ENCODE measurements at places on chromosomes 11 and 22. TPM values are rescaled to one million over a fixed set of nuclear protein-coding genes. Genes with fewer than 3 reads are reported as not detected.

CCDC81 gene
- total RNA-seq = 2.0 TPM

PNPLA5 gene
- total RNA-seq = not detected

RAB30 gene
- 25.7 TPM for total RNA-seq

SLC1A2 gene
- total RNA-seq = 0.78 TPM

SLN gene
- not detected for total RNA-seq

GRIA4 gene
- total RNA-seq = not detected

LGR4 gene
- total RNA-seq = 48.6 TPM

OR56A1 gene
- total RNA-seq = not detected

DHCR7 gene
- 17.6 TPM for total RNA-seq

SLC7A4 gene
- 1.2 TPM for total RNA-seq

CKAP5 gene
- total RNA-seq = 37.1 TPM

DNA sequence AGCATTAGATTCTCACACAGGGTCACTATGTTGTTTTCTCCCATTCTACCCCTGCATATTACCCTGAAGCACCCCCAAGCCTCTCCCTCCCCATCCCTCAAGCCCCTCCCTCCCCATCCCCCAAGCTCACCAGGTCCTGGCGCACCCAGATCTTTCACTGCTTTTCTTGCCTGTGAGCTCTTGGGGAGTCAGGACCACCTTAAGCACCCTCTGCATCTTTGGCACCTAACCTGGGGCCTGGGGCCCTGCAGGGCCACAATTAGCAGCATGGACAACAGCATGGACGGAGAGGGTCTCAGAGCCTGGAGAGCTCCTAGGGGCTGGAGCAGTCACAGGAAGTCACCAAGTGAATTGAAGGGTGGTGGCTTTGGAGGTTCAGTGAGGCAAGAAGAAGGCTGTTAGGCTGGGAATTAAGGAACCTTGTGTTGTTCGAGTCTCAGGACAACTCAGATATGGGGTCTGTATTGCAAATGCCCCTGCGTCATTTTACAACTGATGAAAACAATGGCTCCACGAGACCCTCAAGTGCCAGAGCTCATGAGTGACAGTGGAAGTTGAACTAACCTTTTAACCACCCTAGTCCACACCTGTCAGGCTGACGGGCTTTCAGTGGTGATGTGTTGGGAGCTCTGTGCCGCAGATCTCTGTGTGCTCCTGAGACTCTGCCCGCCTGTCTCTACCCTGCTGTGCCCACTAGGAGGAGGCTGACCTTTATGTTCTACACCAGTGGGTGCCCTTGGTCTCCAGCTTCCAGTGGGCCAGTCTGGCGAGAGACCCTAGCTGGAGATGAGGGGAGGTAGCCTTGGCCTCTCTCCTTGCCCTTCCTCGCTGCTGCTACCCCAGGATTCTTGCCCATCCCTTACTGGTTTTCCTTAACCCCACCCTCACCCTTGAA lies 111.3 kb upstream of the OR4B1 start:
- no peak for DNase-seq

DNA sequence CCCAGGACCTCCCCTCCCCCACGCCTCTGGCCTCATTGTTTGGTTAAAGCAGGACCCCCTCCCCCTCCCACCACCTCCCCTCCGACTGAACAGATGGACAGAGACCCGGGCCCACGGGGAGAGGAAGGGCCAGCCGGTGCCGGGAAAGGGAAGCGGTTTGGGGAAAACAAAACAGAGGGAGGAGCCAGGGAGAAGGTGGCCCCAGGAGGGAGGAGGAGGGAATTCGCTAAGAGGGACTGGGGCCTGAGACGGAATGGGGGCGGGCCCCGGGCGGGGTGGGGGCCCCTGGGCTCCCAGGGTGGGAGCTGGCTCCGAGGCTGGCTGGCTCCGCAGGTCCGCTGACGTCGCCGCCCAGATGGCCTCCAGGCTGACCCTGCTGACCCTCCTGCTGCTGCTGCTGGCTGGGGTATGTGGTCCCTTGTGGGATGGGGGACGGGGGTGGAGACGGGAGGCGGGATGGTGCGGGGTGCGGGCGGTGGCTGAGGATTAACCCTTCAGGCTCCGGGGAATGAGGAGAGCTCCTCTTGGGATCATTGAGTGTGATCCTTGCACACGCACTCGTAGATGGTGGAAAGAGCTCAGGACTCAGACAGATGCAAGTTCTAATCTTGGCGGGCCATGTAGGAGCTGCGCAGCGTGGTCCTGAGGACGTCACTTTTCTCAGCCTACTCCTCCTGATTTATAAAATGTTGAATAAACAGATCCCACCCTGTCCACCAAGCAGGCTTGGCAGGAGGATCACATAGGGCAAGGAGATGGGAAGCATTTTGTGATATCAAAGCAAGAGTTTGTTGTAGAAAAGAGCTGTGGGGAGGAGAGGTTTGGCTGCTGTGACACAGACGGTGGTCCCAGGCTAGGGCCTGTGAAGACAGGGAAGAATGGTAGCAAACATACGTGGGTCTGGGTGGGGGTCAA lies 688 bp downstream of the SERPING1 start:
- DNase-seq = peak; percentile 25

DNA sequence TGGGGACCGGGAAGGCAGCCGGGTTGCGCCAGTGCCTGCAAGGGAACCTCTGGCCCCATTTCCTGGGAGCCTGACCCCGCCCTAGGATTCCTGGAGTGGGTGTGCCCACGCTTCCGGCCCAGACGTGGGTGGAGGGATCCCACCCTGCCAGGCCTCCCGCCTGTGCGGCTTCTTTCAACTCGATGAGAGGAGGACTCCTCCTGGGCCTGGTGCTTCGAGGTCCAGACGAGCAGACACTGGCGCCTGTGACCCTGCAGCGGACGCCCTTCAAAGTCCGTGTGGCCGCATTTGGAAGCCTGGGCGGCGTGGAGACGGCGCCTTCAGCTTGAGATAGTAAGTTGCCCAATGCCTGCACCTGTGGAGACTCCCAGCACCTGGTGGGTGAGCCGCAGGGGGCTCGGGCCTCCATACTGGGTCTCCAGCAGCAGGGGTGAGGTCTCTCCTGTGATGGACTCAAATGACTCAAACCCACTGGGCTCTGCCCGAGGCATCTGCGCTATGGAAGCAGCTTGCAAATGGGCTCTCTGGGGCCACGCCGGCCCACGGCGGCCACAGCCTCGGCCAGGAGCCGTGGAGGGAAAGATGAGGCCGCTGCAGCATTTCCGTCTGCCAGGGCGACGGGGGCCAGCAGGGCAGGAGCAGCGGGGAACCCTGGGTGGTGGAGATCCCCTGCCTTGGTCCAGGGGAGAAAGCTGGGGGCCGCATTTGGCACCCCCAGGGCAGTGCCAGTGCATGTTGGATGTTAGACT lies 64.3 kb upstream of the PPARA start:
- DNase-seq = no peak

DNA sequence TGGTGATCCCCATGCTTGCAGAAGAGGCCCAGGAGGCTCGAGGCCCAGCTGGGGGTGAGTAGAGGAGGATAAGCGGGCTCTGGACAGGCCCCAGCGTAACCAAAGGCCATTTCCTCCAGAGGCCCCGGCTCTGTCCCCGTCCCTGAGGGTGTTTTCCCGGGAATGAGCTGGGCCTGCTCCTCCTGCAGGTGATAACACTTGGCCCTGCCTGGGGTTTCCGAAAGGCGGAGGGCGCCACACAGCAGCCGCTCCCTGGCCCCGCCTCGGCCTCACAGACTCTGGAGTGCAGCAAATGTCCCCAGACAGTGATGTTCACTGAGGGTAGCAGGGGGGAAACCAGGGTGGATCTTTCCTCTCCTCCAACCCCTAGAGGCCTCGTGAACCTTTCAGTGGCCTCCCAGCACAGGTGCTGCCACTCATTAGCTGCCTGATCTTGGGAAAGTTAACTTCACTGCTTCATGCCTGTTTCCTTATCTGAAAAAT lies 10.5 kb upstream of the MGAT3 start:
- no peak for DNase-seq

- DNase-seq = peak; percentile 6
Observed at GRCh38 chr11:4539603-4540219, 5.3 kb upstream of the OR52M1 start.

- no peak for DNase-seq
Observed at GRCh38 chr11:11691296-11692151, 69.7 kb upstream of the GALNT18 start.

DNA sequence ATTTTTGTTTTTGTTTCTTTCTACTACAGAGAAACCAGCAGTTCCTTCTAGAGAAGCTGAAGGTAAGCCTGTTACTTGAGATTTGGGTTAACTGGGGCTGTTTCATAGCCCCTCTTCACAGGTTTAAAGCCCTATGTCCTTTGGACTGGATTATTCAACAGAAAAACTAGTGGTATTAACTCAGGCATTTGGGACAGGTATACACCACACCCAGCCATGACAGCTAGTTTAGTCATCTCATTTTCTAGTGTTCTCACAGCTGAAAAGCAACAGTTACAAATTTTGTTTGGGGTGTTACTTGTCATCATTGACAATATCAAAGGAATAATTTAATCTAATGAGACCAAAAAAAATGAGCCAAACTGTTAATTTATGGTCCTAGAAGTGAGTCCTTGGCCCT lies 14.0 kb downstream of the LAYN start:
- DNase-seq = no peak

GRCh38 chr22:30941363-30941740 lies 27.2 kb downstream of the MORC2 start:
- no peak for DNase-seq

DNA sequence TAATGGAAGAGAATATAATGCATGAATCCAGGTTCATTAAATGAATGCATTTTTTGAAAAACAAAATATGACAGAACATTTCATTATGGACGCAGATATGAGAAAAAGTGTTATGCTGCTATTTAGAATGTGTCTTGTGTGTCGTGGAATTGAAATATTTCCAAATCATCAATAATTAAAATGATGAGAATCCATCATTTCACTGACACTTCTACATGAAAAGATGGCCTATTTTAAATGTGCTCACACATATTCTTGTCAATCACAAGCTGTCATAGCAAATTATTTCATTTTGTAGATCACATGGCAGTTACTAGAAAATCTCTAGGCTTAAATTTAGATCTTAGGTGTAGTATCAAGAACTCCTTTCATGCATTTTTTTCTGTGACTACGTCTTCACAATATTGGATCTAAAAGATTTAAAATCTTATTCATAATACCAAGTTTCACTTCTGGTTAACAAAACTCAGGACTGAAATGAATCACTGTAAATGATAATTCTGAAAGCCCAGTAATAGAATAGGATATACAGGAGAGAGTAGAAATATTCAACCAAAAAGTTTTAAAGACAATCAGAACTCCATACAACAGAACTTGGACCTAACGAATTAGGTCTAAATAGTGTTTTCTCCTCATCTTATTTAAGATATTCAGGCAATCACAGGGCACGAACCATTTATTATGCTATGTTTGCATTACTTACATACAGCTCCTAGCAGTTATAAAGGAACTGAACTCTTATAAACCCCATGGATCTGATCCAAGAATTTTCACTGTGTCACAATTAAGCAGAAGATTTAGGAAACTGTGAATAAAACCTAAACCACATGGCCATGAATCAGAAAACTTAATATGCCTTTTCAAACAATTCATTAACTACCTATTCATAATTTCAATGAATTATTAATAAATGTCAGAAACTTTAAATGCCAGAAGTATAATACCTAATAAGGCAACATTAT lies 67.7 kb downstream of the DCDC1 start:
- no peak for DNase-seq

GRCh38 chr22:35900483-35901168 lies 128.0 kb downstream of the RBFOX2 start:
- DNase-seq = no peak

GRCh38 chr11:34850334-34850733 lies 65.8 kb downstream of the APIP start:
- DNase-seq = no peak

DNA sequence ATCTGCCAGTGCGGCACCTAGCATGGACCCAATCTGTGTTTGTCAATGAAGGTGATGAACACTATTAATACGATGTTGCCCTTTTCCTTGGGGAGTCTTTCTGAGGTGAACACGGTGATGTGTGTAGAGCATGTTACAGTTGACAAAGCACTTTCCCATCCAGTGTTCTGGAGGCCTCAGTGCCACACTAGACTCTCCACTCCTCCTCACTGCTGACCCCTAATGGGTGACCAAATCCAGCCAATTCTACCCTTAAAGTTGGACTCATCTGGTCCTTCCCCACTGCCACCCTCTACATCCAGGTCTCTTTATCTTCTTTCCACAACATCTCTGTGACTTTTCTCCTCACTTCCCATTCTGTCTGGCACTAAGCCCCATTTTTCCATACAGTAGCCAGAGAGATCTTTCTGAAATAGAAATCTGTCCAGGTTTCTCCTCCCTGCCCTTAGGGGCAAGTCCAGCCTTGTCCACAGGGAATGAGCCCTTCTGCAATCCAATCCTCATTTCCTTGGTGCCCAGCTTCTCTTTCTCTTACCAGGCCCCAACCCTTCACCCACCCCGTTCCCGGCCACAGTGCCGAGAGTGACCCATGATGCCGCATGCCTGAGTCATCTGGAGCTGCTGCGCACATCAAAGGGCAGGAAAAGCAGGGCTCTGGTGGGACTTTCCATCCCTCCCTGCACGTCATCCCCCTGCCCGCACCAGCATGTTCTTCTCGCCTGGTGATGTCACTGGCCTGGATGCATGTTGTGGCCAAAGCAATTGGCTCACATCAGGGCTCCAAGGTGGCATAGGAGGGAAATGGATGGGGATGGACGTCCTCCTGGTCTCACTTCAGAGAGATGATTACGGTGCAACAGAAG lies 64.2 kb downstream of the RASSF10 start:
- no peak for DNase-seq

- no peak for DNase-seq
Observed at GRCh38 chr11:75480185-75481175, 45.3 kb downstream of the GDPD5 start.

- no peak for DNase-seq
Observed at GRCh38 chr11:37666960-37667359, 1068.9 kb upstream of the RAG2 start.

DNA sequence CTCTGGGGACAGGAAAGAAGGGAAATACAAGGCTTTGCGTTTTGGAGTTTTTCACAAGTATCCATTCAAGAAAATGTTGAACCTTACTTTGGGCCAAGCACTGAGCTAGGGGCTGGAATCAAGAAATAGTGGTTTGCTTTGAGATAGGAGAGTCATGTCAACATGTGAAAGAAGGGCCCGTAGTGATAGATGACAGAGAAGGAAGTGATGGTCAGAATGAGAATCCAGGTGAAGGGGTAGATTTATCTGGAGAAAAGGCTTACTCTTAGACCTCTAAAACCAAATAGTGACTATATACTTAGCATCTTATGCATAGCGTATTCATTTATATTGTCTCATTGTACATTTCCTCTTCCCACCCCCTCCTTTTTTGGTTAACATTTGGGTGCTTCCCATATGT lies 87.3 kb downstream of the GAB2 start:
- no peak for DNase-seq

- DNase-seq = no peak
Observed at GRCh38 chr11:62715150-62716130, 8.0 kb downstream of the GNG3 start.

- DNase-seq = no peak
Observed at GRCh38 chr22:50723991-50724390, 14.0 kb upstream of the ACR start.

- DNase-seq = no peak
Observed at GRCh38 chr11:2890466-2891294, 5.1 kb upstream of the CDKN1C start.

Measured in thoracic aorta (tissue), 2 donors.